CD4-positive, alpha-beta T cell treated with Interleukin-10 for 1 hour (primary cell): ENCODE measurements at places on chromosomes 4 and X.
A peak's percentile ranks its signal among the peaks of the same experiment; 100 is the strongest.

DNA sequence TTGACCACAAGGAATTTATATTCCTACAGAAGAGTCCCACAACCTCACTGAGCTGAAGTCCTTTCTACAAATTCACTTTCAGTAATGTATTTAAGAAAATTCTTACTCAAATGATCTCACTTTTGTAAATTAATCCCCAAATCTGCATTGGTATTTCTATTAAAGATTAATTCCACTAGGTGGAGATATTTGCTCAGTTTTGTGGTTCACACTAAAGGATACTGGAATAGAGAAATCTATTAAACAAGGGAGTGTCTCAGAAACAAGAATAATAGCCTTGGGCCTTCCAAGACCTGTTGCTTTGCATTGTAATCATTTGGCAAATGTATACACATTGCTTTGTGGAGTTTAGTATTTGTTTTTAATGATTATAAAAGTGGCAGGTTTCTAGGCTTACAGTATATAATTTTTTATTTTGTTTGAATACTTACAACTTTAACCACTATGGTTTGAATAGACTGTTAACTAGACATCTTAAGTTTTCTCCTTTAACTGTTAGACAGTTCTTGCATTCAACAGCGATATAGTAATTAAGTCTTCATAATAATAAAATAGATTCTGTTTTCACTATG lies 25.9 kb downstream of the CFAP299 start:
- peak; percentile 44 for DNase-seq

- DNase-seq: no peak
Measured at GRCh38 chr4:155042014-155042413, 166.4 kb upstream of the NPY2R start.

GRCh38 chrX:154320406-154320805 lies 24.8 kb downstream of the TKTL1 start:
- no peak for DNase-seq

DNA sequence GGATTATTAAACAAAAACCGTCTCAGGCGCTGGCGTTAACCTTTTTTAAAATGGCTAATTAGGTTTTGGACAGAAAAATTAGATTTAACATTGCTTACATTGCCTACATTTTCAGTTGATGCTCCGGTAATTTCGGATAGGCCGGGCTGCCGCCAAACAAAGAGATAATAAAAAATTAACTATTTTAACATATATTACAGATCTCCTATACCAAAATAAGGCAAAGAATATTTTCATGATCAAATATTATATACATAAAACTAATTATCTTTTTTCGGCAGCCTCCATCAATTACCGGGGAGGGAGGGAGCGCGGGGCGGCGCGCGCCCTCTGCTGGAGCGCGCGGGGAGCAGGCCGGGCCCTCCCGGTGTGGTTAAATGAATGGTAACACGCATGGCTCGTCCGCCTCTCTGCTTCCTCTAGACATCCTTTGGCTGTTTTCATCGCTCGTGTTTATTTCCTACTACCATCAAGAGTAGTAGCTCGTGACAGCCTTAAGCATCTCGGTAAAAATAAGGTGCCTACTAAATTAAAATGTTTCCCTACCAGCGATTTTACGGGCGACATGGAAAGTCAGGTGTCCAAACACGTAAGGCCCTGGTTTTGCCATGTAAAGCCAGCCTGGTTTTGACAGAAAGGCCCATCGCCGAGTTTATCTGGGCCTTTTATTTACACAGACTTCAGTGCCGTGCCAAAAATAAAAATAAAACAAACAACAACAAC lies 52.4 kb upstream of the TMEM33 start:
- peak; percentile 53 for DNase-seq

DNA sequence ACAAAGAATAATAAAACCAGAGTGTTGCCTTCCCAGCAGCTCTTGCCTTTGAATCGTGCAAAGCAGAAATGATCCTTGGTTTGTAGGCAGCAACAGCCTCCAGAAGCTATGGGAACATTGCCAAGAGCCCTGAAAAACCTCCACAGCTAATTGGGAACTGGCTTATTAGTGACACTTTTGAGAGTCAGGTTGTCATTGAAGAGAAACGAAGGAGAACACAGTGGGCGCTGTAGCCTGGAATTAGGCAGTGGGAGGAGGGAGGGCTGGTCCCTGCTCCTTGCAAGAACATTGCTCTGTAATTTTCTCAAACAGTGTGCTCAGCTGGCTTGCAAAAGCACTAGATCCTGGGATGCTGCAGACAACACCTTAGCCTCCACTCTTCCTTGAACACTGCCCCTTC lies 331.5 kb upstream of the EMCN start:
- no peak for DNase-seq

DNA sequence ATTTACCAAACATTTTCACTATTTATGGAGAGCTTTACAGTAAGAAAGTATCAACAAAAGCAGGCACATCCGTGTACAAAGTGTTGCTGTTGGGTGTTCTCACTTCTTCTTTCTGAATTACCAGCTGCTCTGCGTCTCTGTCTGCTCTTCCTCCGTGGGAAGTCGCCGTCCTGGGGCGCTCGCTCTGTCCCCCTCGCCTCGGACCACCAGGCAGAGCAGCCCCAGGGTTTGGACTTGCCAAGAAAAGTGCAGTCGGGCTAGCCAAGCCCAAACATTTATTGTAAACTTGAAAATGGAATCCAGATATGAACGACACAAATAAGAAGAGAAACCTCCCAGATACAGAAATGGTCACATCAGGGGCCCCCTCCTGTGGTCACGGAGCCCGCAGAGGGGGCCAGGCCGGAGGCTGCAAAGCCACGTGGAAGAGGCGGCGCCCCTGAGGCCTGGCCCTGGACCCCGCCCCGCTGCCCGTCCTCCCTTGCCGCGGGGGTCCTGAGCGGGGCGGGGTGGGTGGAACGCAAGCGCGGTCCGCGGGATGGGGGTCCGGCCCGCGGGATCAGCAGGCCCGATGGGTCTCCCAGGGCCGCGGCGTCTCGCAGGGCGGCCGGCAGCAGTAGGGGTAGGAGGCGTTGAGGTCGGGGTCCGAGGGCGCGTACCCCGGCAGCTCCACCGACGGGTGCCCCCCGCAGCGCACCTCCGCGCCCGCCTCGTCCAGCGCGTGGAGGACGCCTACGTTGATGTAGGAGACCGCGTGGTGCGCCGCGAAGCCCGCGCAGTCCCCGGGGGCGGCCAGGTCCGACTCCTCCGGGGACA lies 1.5 kb downstream of the TMEM271 start:
- DNase-seq: no peak

- no peak for DNase-seq
Measured at GRCh38 chr4:97367878-97368277, 775.4 kb downstream of the STPG2 start.

DNA sequence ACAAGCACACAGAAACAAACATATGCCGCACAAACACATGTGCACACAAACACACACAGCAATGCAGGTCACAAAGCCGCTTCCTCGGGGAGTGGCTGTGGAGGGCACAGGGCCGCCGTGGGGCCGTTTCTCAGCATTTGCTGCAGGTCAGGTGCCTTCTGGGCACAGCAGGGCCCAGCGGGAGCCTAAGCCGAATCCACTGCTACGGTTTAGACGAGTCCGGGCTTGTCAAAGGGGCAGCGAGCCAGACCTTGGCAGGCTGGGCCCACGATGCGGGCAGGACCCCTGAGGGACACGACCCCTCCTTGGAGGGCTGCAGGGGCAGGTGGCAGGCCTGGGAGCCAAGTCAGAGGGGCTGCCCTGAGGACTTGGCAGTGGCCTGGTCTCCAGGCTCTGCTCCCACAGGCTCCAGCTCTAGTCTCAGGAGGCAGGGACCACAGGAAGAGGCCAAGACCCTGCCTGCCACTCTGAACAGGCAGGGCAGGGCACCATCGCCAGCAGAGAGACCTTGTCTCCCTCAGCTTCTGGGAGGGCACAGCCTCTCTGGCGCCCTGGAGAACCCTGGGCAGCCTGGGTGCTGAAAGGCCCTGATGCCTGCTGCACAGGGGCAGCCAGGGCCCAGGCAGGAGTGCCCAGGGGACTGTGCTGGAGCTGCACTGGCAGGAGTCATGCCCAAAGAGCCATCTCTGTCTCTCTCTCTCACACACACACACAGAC lies 5.5 kb upstream of the ATP2B3 start:
- DNase-seq: no peak

GRCh38 chr4:153181293-153181692 lies 22.9 kb upstream of the TRIM2 start:
- no peak for DNase-seq
